ENCODE measurements at places on chromosomes 1 and 21.

GRCh38 chr1:116667575-116668105 lies at the start of gene IGSF3:
TSS of gene IGSF3 (minus strand) at chr1:116667733. CDS start at chr1:116666326, 1,407 bp downstream.
- DNase-seq = peak; percentile 73

DNA sequence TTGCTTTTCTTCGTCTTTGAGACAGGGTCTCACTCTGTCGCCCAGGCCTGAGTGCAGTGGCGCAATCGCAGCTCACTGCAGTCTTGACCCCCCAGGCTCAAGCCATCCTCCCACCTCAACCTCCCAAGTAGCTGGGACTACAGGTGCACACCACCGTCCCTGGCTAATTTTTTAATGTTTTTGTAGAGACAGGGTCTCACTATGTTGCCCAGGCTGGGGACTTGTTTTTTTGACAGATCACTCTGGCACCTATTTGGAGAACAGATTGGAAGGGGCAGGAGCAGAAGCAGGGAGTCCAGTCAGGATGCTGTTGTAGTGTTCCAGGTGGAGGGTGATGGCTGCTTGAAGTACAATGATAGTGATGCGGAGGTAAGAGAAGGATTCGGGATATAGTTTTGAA lies 12.7 kb upstream of the KDM4A start:
- no peak for DNase-seq

DNA sequence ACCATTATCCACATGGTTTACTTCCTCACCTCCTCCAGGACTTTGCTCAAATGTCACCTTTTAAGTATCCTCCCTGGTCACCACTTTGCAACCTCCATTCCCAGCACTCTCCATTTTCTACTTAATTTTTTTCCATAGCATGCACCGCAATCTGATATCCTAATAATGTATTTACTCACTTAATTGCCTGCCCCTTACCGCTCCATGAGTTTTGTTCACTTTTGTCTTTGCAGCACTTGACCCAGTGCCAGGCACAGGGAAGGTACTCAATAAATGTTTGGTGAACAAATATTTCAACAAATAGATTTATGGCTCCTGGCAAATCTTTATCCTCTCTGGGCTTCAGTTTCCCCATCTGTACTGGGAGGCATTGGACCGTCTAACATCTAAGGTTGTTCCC lies 53.6 kb downstream of the UBE2T start:
- DNase-seq = no peak

DNA sequence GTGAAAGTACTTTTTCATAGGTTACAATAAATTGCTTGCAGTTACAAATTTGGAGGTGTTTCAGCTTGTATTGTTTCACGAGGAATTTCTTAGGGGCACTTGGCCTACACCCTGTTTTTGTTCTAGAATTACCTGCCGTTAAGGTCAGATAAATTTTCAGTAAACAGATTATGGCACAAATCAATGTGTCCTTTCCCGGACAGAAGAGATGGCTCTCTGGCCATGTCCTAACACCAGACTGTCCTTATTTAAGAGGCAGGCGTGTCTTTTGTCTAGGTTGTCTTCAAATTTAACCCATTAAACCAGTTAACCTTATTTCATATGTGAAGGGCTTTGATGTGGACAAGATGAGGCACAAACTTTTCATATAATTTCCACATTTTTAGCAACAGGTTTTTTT lies 243.4 kb downstream of the SDCCAG8 start:
- DNase-seq = no peak

DNA sequence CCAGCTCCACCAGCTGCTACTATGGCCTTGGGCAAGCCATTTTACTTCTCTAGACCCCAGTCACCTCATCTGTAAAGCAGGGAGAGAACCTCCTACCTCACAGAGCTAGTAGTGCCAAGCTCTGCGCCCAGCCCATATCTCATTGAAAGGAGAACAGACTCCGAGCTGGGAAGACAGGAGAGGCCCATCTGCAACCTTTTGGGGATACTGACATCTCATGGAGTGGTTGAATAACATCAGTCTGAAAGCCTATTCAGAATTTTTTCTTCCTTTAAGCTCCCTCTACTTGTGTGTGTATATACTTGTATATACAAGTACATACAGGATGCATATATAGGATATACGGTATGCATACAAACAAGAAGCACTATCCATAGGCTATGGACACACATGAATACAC lies 279.5 kb upstream of the POU3F1 start:
- no peak for DNase-seq

- no peak for DNase-seq
Observed at GRCh38 chr1:94538243-94538827, 3.2 kb downstream of the F3 start.

DNA sequence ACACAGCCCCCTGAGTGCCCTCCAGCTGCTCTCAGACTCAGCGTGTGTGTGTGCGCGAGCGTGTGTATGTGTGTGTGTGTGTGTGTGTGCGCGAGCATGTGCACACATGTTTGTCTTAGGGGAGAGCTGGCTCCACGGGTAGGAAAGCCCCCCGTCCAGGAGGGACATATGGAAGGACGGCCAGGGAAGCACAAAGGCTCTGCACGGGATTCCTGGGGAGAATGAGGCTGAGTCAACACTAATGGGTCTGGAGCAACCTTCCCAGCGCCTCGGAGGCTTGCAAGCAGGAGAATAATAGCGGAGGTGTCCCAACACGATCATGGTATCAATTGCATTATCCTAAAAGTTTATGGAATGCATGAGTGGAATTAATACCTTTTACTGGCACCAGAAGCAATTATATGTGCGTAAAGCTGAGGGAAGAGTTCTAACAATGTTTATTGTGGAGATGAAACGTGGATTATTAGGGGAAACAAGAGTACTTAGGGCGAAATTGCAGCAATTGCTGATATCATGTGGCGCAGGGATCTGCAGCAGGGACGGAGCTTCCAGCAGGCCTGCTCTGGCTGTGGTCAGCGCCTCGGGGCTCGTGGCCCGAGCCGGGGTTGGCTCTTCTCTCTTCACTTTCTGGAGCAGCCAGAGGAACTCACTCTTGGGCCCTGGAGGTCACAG lies 40.3 kb upstream of the CCDC27 start:
- no peak for DNase-seq

- peak; percentile 47 for DNase-seq
Observed at GRCh38 chr1:175725684-175726083, 17.7 kb downstream of the TNR start.

DNA sequence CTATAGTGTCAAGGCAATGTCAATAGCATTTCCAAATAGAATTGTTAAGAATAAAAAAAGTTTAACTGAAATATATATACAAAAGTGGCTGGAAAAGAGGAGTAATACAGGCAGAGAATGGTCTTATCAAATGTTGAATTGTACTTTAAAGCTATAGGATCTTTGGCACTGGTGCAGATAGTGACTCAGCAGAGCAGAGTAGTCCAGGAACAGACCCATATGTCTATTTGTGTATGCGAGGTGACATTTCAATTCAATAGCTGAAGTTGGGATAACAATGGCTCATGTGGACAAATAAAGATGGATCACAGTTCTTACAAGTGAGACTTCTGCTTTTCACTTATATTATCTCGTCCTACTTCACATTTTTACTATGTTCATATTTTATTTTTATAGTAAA lies 543.0 kb upstream of the B3GALT2 start:
- DNase-seq = no peak

- no peak for DNase-seq
Observed at GRCh38 chr1:58812468-58812867, 28.6 kb upstream of the JUN start.

DNA sequence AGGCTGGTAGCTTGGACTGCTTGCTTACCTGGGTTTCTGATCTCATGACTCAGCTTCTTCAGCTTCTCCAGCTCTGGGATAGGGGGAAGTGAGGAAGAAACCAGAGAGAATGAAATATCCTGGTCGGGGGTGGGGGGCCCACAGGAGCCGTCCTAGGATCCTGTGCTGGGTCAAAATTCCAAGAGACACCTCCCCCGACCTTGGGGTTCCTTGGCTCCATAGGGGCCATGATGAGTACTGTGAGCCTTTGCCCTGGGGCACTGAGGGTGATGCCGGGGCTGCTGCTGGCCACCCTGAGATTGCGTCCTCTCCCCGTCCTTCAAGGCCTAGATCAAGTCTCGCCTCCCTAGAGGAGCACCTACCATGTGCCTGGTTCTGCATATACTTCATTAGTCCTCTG lies 40.0 kb downstream of the MYOM3 start:
- DNase-seq = no peak

DNA sequence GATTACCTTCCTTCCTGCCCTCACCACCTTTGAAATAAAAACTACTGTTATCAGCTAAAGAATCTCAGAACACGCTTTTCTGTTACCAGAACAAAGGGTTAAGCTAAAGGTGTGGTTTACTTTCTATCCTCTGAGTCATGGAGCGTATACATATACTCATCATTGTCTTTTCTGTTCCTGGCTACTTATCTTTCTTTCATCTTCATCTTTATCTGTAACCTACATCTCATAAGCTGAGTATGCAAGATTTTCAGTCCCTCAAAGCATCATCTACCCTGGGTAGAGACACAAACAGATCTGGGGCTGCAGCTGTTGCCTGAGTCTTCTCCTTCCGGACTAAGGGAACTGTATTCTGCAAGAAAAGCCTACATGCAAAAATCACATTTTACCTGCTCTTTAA lies 75.6 kb downstream of the LMO4 start:
- no peak for DNase-seq

GRCh38 chr1:234734869-234735268 lies 124.9 kb upstream of the IRF2BP2 start:
- no peak for DNase-seq

- DNase-seq = peak; percentile 52
Observed at GRCh38 chr1:224615861-224616755, at the start of gene CNIH3. TSS of gene CNIH3 (plus strand) at chr1:224616317. CDS start at chr1:224617175, 858 bp downstream.

- no peak for DNase-seq
Observed at GRCh38 chr1:1058088-1058905, 15.8 kb downstream of the RNF223 start.

DNA sequence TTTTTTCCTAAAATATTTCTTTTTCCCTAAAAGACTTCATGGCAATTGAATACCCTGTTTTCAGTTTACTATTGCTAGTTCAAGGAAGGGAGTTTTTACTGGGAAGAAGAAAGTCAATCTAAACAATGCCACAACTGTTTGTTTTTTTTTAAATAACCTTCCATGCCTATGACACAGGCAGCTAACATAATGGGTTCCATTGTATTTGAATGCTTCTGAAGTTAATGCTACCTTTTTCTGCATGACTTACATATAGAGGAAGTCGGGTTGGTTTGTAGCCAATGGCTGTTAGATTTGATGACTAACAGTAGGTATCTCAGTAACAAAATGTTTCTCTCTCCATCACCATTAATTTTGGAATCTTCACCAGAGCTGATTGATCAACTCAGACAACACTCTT lies 134.0 kb downstream of the KIF26B start:
- DNase-seq = no peak

DNA sequence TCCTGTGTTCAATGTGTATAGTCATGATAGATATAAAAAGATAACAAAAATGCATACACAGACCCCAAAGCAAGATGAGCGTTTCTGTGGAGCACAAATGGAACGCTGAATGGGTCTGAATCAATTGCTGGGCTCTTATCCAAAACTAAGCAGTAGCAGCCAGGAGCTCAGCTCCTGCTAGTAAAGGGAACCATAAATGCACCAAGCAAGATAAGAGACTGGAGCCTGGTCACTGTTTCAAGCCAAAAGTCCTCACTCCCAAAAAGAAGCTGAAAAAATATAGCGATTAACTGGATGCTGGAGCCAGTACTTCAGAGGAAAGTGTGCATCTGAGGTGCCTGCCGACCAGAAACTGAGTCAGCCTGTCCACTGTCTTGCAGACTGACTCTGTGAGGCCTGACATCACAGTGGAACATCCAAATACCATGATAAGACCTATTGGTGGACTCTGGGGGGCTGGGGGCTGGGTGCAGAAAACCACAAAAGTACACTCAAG lies 68.9 kb downstream of the LRRC8C start:
- DNase-seq = peak; percentile 38

DNA sequence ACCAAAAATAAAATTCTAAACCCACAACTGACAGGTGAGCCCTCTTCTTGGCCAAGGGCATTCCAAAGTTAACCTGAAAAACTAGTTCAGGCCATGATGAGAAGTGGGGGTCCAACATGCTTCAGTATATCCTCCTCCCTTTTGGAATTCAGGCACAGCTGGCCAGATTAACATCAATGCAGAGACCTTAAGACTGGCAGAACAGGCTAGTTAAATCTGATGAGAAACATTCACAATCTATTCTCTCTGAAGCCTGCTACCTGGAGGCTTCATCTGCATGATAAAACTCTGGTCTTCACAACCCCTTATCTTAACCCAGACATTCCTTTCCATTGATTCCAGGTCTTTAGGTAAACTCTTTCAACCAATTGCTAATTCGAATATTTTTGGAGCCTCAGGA lies 26.7 kb upstream of the ZBTB8B start:
- DNase-seq = no peak

DNA sequence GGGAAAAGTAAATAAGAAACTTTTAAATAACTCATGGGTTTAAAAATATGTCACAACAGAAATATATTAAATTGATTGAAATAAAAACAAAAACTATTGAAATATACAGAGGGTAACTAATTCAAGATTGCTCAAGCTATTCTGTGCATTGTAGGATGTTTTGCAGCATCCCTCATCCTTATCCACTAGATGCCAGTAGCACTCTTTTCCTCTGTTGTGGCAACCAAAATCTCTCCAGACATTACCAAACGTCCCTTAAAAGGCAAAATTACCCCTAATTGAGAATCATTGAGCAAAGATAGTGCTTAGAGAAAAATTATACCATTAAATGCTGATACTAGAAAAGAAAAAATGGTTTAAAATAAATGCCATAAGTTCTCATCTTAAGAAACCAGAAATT lies 682.6 kb downstream of the RWDD3 start:
- DNase-seq = peak; percentile 1

GRCh38 chr1:203038217-203038741 lies 12.0 kb downstream of the PPFIA4 start:
- no peak for DNase-seq

GRCh38 chr1:41800311-41800829 lies 118.4 kb downstream of the HIVEP3 start:
- no peak for DNase-seq

DNA sequence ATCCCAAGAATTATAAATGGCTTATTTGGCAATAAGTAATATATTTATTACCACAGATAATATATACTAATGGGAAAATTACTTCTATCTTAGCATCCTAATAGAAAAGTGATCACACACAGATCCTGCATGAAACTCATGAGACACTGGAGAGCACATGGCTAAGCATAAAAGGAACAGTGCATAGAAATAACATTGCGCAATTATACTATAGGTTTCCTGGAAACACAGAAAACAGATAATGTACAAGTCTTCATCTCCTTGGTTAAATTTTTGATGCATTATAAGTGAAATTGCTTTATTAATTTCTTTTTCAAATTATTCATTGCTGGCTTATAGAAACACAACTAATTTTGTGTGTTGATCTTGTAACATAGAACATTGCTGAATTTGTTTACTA lies 210.4 kb downstream of the USH2A start:
- DNase-seq = no peak

- no peak for DNase-seq
Observed at GRCh38 chr1:180228648-180229482, 1.2 kb upstream of the LHX4 start.

- DNase-seq = no peak
Observed at GRCh38 chr1:74728736-74729135, 4.1 kb downstream of the CRYZ start.

- no peak for DNase-seq
Observed at GRCh38 chr1:203711251-203712007, 53.6 kb upstream of the LAX1 start.

GRCh38 chr1:168762473-168762872 lies 33.5 kb upstream of the DPT start:
- DNase-seq = no peak

- DNase-seq = no peak
Observed at GRCh38 chr21:35284199-35284598, 235.1 kb upstream of the RUNX1 start.

Measured in KBM-7 (cell line).